ENCODE measurements at places on chromosomes 13 and 19.

- DNase-seq = peak; percentile 8
Observed at GRCh38 chr13:32537580-32538142, 934 bp downstream of the N4BP2L2 start.

- no peak for DNase-seq
Observed at GRCh38 chr19:31249217-31249616, 100.0 kb downstream of the TSHZ3 start.

GRCh38 chr19:31983647-31984046 lies 361.8 kb upstream of the ZNF507 start:
- no peak for DNase-seq

- DNase-seq = no peak
Observed at GRCh38 chr13:93903909-93904308, 575.6 kb downstream of the DCT start.

DNA sequence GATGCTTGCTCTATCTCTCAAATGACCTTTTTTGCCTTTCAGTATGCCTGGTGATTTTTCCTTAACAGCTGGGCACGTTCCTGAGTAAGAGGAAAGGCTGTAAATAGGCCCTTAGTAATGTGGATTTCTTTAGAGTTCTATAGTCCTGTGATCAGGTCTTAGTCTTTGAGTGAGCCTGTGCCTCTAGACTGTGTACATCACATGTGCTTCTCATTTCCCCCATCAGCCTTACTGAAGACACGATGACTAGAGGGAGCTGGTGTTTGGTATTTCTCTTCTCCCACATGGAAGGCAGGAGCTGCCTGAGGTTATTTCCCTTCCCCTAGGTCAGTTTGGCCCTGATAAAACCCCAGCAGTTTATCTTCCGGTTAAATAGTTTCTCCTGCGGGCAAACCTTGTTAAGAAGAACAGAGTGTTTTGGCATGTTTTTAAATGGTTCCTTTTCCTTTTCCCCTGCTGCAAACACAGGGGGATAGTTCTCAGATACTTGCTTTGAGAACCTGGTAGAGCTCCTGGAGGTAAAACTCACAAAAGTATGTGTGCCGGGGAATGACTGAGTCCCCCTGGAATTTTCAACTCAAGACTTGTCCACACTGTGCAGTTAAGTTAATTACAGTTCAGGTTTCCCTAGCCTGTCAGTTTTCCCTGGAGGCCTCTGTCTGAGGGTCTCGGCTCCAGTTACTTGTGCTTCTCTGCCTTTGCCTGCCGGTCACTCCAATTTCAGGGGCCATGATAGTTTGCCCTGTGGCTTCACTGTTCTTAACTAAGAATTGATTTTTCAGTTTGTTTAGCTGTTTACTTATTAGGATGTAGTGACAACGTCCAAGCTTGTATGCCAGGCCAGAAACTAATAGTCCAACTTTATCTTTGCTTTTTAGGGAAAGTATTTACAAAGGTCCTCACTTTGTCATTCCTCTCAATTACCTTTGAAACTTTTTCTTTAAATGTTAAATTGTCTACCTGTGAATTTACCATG lies 94.4 kb downstream of the URI1 start:
- no peak for DNase-seq

DNA sequence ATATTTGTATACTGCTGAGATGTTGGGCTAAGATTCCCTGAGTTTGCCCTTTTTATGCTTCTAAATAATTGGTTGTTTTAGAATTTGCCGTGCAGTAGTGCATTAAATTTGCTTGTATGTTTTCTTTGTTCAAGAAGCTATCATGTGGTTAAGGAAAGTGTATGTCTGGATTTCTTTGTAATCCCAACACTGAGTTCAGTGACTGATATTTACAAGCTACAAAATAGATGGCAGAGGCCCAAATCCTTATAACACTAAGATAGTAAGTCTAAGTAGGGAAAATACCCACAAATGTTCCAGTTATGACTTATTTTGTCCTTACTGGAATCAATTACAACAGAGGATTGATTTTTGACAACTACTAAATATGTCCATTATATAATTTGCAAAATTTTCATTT lies 435.0 kb upstream of the KLF12 start:
- DNase-seq = no peak

DNA sequence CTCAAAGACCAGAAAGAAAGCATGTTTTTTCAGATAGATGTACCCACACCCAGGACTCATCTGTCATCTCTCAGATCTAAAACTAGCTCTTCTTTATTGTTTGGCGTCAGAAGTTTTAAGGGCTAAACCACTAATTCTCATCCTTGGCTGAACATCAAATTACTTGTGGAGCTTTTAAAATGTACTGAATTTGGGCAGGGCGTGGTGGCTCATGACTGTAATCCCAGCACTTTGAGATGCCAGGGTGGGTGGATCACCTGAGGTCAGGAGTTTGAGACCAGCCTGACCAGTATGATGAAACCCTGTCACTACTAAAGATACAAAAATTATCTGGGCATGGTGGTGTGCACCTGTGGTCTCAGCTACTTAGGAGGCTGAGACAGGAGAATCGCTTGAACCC lies 47.4 kb downstream of the RCBTB2 start:
- no peak for DNase-seq

DNA sequence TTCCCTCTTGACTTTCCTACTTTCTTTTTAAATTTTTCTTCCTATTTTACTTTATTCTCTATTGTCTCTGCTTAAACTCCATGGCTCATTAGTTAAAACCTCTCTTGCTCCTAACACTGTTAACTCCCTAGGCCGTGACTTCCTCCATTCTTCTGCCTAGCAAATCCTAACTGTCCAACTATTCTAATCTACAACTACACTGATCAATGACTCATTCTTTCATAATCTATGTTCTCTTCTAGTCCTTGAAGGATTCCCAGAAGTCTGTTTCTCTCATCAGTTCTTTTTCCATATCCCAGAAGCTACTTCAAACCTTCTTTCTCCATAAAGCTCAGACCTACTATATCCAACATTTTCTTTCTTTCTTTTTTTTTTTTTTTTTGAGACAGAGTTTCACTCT lies 66.9 kb downstream of the MICU2 start:
- no peak for DNase-seq

GRCh38 chr19:9914315-9915207 lies 21.8 kb downstream of the OLFM2 start:
- DNase-seq = peak; percentile 70

GRCh38 chr19:6235031-6235951 lies 44.5 kb downstream of the MLLT1 start:
- DNase-seq = no peak

GRCh38 chr19:2586196-2586595 lies 110.3 kb downstream of the GADD45B start:
- DNase-seq = no peak

All from stimulated activated CD8-positive, alpha-beta memory T cell treated with anti-CD3 and anti-CD28 coated beads, Interleukin-2, amount 100 ng/mL, for 1 hour (primary cell).